ENCODE measurements at places on chromosomes 2 and 18.

GRCh38 chr2:190376591-190377245, 31.4 kb upstream of the MFSD6 start:
- no peak for DNase-seq

DNA sequence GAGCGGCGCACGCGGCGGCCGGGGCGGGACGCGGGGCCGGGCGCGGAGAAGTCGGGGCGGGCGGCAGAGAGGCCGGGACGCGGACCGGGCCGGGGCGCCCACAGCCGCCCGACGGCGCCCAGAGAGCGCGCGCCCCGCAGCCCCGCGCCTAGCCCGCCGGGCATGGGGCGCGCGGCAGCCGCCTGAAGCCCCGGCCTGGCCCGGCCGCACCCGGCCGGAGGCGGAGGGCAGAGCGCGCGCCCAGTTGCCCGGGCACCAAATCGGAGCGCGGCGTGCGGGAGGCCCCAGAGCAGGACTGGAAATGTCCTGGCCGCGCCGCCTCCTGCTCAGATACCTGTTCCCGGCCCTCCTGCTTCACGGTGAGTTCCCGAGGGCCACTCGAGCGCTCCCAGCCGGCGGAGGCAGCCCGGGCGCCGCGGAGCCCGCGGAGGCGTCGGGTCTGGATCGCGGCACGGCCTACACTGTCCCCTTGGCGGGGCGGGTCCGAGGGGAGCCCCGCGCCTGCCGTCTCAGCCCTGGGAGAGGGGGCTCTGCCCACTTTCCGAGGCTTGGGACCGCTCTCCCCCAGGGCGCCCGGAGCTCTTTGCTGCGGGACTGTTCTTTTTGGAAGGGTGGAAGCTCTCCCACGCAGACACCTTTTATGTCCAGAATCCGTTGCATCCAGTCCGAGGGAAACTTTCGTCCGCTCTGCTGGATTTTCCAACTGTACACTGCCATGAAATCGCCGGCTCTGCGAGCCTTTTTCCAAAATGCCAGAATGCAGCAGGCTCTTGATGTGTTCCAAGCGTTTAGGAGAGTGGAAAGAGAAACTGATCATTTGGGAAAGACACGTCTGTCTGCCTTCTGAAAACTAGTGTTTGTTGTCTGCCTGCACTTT, 484 bp downstream of the APCDD1 start:
- DNase-seq, result peak; percentile 25

- DNase-seq, result no peak
Observed at GRCh38 chr2:42147641-42148274, 21.4 kb upstream of the EML4 start.

GRCh38 chr2:47069628-47070154, 85.4 kb downstream of the STPG4 start:
- DNase-seq, result peak; percentile 72

DNA sequence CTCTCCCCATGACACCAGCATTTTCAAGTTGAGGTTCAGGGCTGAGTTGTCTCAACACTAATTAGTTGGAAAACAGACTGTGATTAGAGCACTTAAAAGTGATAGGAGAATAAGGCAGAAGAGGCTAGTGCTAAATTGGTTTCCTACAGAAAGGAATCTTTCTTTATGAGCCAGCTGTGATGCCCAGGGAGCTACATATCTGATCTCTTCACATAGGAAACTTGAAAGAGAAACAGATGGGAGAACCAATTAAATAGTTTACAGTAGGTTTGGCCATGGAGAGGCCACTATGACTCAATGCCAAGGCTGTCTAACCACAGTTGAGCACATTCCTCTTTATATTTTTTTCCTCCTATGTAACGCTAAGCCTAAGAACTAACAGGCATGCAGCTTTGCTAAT, 418.3 kb upstream of the CYRIA start:
- DNase-seq, result no peak

All from muscle of back (tissue), 13 donors.